ENCODE measurements at places on chromosomes 2 and 18.

- DNase-seq: no peak
These were observed 96.8 kb downstream of the ST6GAL2 start for GRCh38 chr2:106789185-106789584.

DNA sequence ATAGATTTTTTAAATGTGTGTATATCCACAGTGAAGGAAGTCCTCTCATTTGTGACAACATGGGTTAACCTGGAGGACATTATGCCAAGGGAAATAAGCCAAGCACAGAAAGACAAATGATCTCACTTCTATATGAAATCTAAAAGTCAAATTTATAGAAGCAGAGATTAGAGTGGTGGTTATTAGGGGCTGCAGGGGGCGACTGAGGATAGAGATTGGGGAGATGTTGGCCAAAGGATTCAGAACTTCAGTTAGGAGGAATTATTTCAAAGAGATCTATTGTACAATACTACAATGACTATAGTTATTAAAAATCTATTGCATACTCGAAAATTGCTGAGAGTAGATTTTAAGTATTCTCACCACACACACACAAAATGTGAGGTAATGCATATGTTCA is 252.4 kb upstream of the SLC39A10 start:
- DNase-seq: no peak

DNA sequence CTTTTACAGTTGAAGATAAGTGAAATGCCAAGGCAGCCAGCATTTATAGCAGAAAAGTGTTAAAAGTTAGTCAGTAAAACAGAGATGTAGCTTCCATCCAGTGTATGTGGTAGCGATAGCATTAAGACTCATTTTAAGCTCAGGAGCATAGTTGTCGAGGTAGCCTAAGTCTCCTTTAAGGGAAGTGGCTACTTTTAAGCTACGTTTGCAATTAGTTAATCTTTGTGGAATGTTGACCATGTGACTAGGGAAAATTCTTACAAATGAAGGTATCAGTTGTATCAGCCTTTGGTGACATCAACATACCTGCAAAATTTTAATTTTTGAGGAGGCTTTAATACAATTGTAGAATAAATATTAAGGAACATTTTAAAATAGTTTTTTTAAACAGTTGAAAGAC is 61.9 kb downstream of the LHCGR start:
- no peak for DNase-seq

DNA sequence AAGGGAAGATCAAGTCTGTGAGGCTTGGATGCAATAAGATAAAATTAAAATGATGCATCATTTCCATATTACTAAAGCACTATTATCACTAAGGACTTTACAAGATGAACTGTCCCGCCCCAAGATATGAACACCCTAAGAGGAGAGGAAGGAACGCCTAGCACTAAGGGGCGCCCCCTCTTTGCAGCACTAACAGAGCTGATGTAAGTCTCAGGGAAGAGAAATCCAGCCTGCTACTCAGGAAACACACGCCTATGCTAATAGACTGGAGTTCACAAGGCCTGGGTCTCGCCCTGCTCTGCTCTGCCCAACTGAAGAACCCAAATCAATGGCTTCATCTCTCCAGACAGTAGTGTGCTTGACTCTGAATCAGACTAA is 6.1 kb downstream of the INO80C start:
- DNase-seq: no peak

DNA sequence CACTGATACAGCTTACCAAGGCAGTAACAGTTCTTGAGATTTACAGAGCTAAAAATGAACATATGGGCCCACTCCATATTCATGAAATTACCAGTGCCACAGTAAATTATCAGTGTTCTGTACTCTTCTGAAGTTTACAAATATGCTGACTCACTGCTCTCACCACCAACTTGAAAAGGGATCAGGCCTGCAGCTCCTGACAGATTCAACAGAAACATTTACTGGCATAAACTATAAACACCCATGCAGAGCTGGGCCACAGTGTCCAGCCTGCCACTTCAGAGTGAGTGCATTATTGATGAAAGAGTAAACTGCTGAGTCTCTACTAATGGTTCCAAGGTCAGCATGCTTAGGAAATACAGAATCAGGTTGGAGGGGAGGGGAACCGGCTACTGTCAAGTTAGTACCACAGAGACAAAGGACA is 83.1 kb downstream of the FARSB start:
- DNase-seq: no peak

GRCh38 chr18:27081701-27082100 is 103.4 kb downstream of the CHST9 start:
- no peak for DNase-seq

DNA sequence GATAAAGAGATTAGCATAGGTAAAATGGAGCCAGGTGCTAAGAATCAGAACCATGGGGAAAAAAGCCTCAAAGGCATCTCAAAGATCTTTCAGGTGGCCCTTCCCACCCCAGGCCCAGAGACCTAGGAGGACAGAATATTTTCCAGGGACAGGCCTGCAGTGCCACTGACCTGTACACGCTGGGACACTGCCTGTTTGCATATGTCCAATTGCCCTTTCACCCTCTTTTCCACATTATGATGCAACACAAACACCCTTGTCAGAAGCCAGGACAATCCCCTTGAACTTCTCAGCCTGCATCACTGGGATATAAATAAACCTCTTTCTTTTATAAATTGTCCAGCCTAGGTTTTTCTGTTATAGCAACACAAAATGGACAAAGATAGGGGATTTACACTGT is 419.1 kb downstream of the TRIB2 start:
- no peak for DNase-seq

GRCh38 chr2:62415518-62415917 is 90.5 kb downstream of the TMEM17 start:
- no peak for DNase-seq

- DNase-seq: no peak
These were observed 59.9 kb downstream of the INO80C start for GRCh38 chr18:35437836-35438235.

DNA sequence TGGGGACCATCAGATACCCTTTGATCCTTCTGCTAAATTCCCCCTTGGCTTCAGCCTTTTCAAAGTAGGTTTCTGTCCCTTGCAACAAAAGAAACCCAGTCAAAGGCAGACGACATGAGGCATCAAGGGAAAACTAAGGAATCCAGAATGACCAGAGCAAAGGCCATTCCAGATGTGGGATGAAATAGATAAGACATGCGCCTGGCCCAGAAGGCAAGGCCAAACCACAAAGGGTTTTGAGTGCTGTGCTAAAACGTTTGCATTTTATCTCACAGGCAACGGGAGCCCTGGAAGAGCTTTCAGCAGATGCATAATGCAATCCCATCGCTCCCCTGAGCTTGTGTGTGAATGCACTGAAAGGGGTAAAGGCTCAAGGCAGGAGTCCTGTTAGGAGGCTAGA is 17.7 kb downstream of the CXCR1 start:
- no peak for DNase-seq

- DNase-seq: no peak
These were observed 58.2 kb upstream of the REG3G start for GRCh38 chr2:78967294-78967693.

DNA sequence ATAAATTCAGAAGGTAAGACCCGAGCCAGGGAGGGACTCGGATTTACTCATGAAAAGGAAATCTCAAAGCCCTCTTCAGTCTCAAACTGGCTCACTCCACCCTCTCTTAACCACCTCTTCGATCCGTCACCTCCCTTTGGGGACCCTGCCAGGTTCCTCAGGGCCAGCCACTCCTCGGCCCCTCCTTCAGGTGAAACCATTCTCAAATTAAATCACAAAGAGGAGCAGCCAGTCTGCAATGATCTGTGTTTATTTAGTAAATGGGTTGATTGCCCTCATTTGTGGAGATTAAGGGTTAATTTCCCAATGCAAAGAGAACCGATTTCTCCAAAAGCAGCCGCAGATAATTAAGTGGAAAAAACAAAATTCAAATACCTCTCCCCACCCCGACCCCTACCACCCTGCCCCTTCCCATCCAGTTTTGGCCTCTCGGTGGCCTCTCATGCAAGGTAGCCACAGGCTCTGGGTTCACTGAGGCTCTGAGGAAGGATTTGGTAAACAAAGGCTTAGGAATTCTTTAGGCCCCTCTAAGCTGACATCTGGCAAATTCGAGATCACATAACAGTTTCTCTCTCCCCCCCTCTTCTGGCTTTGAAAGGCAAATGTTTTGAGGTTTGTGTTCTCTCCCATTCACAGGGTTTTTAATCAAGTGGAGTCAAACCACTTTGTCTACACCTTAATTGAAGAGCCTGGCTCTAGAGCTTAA is 10.3 kb upstream of the FZD7 start:
- no peak for DNase-seq

GRCh38 chr2:133819906-133820305 is 251.6 kb upstream of the NCKAP5 start:
- no peak for DNase-seq

- no peak for DNase-seq
These were observed 44.5 kb upstream of the C2orf74 start for GRCh38 chr2:61117534-61117933.

GRCh38 chr2:44723921-44724320 is 217.6 kb upstream of the SIX3 start:
- no peak for DNase-seq

DNA sequence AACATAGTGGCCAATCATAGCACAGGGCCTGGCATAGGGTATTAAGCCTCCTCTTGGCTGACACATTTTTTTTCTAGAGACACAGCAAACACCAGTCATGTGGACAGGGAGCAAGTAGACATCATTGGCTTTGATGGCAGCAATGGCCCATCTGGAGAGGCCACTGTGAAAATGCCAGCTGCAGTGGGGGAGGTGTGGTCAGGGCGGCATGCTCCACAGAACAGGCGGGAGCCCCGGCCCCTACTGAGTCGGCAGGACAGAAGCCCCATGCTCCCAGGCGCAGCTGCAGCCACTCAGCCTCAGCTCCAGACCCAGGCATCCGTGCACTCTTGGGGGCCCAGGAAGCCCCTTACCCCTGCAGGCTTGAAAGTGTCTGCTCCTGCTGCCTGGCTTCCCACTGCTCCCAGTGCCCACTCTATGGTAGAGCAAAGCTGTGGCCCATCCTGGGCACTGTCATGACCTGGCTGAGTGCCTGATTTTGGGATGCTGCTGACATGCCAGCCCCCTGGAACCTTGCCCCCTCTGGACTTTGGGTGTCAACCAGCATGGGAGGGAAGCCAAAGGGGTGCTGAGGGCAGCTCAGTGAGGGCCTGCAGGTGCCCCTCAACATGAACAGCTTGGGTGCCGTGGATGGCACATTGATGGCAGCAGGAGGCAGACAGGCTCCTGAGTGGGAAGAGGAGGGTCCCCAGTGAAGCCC is 23.3 kb upstream of the UBE2F start:
- no peak for DNase-seq

- DNase-seq: no peak
These were observed 432.4 kb downstream of the TNS1 start for GRCh38 chr2:217570394-217570793.

DNA sequence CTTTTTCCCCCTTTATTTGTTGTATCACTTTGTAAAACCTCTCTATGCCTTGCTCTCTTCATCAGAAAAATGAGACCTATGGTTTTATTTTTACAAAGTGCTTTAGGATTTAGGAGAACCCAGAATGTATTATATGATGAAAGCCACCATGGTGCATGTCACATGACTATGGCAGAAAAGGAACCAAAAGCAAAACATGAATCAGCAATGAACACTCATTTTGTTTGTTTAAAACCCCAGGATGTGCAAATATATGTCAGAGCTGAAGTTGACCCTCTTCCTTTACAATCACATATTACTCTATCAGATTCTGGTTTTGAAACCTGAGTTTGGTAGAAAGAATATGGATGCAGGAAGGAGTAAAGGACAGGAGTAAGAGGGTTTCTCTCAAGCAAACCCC is 70.0 kb downstream of the FIGN start:
- DNase-seq: no peak

DNA sequence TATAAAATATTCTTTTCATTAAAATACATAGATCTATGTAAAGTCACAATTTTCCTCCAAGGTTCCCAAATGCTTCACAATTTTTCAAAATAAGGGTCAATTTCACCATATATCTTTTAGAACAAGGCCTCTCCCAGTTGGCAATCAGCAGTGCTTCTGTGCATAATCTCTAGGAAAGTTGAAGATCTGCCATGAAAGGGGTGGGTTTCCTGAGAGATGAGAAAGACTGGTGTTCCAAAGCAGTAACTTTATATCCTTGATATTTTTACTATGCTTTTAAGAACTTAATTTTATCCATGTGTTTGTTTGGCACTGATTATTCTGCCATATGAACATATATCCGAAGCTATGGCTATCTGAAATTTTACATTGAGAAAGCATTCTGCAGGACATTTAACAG is 199.4 kb upstream of the CYP26B1 start:
- DNase-seq: no peak

DNA sequence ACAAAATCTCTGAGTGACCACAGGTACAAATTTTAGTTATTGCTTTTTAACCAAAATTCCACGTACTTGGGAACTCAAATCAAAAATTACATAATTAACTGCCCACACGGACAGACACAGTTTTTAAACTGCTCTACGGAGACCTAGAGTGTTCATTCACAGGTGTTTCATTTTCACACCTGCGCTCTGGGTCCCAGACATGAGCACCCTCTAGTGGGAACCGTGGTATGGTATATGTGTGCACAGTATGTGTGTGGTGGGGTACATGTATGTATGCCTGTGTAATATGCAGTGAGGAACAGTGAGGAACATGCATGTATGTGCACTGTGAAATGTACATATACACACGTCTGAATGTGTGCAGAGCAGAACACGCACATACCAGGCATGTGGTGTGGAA is 65.0 kb downstream of the PPP4R1 start:
- DNase-seq: no peak

DNA sequence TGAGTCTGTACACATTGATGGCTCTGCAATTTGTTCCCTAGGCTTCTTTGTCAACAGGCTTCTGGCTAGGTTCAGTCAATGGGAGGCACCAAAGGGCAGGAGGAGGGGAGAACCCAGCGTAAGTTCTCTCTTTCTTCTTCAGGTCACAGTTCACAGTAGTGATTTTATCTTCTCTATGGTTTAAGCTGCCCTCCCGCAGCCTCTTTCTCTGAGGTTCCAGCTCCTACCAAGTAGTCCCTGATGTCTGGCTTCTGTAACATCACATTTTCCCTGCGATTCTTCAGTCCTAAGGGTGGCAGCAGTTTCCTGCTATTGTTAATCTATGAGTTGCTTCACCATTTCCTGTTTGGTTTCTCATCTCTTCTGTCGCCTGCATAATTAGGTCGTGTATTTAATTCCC is 107.4 kb downstream of the CPO start:
- no peak for DNase-seq

- no peak for DNase-seq
These were observed 95.4 kb downstream of the PRKCE start for GRCh38 chr2:45746888-45747287.

GRCh38 chr2:9244985-9245544 is 38.5 kb downstream of the ASAP2 start:
- DNase-seq: no peak
